ENCODE measurements at places on chromosomes 13 and 19.
A peak's percentile ranks its signal among the peaks of the same experiment; 100 is the strongest.

GRCh38 chr13:34078334-34078999 is 260.5 kb downstream of the RFC3 start:
- peak; percentile 5 for DNase-seq

DNA sequence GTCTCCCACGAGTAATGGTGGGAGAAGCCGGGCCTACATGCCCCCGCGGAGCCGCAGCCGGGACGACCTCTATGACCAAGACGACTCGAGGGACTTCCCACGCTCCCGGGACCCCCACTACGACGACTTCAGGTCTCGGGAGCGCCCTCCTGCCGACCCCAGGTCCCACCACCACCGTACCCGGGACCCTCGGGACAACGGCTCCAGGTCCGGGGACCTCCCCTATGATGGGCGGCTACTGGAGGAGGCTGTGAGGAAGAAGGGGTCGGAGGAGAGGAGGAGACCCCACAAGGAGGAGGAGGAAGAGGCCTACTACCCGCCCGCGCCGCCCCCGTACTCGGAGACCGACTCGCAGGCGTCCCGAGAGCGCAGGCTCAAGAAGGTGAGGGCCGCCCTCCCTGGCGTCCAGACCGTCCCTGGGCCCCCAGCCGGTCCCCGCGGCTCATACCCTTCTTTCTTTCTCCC is 1.4 kb upstream of the USF2 start:
- peak; percentile 3 for DNase-seq

GRCh38 chr19:31906111-31906871 is 439.1 kb upstream of the ZNF507 start:
- peak; percentile 47 for DNase-seq

GRCh38 chr13:34762312-34762711 is 179.8 kb upstream of the NBEA start:
- DNase-seq = peak; percentile 72

DNA sequence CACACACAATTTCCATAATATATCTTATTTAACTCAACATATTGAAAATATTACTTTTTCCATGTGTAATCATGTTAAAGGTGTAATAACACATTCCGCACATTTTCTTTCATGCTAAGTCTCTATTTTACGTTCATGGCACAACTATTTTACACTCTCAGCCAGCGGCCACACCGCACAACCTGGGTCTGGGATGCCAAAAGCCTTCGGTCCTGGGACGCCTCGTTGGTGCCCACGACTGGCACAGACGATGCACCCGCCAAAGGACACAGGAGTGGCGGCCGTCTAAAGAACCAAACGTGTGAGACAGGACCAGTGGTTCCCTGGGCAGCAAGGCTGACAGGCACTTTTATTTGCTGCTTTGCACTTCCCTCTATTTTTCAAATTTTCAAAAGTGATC is 10.0 kb upstream of the PROZ start:
- no peak for DNase-seq

DNA sequence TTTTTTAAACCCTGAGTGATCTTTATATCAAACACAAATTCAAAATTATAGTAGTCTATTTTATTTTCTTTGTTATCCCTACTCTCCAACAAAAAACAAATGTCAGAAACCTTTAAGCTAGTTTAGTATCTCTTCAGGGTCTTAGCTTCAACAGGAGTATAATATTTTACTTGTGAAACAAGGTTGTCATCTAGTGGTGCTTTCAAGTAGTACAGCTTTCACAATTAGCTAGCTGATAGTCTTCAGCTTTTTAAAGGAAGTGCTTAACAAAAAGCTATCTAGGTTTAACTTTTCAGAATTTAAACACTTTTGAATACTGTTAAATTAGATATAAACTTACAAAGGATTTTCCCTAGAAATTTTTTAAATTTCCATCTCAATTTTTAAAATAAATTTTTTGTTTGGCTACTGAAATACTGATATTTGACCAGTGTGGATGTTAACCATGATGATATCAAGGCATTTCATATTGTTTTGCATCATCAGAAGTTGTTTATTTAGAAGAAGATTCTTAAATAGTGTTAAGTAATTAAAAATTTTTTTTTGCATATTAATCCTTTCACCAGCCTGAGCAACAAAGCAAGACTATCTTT is 34.2 kb downstream of the TDRD3 start:
- peak; percentile 67 for DNase-seq

DNA sequence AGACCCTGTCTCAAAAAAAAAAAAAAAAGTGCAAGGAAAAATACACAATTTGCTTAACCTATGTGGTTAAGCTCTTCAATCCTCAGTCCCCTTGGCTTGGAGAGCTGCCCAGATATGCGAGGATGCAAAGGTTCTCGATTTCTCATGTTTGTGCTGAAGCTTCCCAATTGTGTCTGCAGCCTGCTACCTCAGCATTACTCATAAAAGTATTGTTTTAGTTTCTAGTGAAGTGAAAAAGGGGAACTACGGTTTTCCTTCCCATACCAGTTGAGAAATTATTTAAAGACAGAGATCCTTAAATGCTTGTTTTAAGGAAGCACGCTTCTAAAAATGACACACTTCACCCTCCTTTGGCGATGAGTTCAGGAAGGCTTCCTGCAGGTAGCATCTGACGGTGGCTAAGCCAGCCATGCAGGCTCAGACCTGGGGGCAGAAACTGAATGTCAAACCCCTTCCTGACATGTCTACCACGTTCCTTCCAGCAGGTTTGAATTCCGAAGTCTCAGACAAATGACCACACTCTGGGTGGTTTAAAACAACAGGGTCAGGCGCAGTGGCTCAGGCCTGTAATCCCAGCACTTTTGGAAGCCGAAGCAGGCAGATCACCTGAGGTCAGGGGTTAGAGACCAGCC is 47.9 kb downstream of the RUBCNL start:
- no peak for DNase-seq

- DNase-seq = no peak
Measured at GRCh38 chr13:99354371-99354951, 47.3 kb upstream of the GPR183 start.

DNA sequence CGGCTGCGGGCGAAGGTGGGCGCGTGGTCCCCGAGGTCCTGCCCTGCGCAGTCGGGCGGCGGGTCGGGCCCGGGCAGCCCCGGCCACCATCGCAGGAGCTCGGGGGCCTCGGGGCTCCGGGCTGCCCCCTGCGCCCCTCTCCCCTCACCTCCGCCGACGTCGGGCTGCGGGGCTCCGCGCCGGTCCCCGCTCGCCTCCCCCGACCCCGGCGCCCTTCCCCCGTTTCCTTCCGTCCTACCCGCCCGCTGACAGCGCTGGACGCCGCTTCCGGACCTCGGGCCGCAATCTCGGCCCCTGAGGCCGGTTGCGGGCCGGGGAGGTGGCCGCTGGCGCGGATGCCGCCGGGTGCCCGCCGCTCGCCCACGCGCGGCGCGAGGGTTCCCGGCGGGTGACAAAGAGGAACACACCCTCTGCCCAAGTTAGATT is 720 bp downstream of the FARP1 start:
- no peak for DNase-seq

GRCh38 chr19:45773384-45773783 is 4.3 kb upstream of the SIX5 start:
- DNase-seq = no peak

DNA sequence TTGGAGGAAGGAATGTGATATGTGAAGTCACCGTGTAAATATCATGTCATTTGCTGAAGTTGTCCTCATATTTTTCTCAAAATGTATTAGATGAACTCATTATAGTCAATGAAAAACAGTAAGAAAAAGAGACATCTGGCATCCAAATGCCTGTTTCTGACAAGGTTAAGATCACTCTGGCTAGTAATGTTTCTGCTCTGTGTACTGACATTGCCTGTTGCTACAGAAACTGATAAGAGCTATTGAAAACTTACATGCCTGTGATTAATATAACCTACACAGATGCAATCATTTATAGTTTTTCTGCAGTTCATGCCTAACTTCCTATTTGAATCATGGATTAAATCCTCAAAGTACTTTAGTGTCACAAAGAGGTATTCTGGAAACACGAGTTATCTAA is 249.8 kb downstream of the NBEA start:
- no peak for DNase-seq

- DNase-seq = peak; percentile 58
Measured at GRCh38 chr13:39455521-39456175, 147.3 kb downstream of the LHFPL6 start.

GRCh38 chr13:24627090-24627714 is 53.0 kb upstream of the ATP12A start:
- DNase-seq = no peak

GRCh38 chr19:952049-952679 is 26.3 kb downstream of the ARID3A start:
- DNase-seq = no peak

- peak; percentile 41 for DNase-seq
Measured at GRCh38 chr13:51733374-51734298, 70.3 kb downstream of the DHRS12 start.

- DNase-seq = peak; percentile 78
Measured at GRCh38 chr13:33281951-33282595, 3.5 kb downstream of the STARD13 start.

- DNase-seq = no peak
Measured at GRCh38 chr13:29131881-29132668, 311.9 kb downstream of the MTUS2 start.

DNA sequence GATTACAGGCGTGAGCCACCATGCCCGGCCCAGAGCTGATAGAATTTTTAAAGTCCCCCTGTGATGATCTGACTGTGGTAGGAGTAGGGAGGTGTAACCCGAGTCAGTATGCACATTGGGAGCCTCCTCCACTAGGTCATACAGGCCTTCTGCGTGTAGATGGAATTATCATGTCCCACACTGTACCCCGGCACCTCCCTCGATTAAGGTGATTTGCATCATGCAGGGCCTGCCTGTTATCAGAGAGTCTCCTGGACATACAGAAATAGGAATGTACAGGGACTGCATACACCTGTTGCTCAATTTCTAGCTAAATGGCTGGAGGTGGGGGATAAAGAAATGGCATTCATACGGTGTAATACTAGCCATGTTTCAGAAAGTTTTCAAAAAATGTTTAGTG is 922 bp upstream of the ERVK3-1 start:
- DNase-seq = no peak

GRCh38 chr13:53507741-53508140 is 479.1 kb downstream of the OLFM4 start:
- no peak for DNase-seq

DNA sequence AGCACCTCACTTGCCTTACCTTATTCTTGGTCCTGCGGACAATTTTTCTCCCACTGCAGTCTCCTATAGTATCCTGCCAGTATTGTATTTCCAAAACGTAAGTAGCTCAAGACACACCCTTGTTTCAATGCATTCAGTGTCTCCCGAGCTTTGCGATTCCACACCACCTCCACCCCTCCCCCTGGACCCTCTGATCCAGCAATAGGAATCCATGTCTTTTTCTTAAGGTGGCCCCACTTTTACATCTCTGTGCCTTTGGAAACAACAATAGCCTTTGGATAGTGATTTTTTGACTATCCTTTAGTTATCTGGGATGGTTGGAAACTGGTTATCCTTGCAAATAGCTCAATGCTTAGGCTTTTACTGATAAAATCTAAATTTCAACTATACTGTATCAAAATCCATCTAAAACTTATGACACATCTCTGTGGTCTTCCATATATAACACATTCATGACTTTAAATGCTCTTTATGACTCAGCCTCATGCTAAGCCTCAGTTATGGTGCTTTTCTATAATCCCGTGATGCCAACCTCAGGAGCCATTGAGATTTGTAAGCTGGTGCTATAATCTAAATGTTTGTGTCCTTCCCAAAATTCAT is 27.1 kb downstream of the FAM216B start:
- DNase-seq = peak; percentile 14

- no peak for DNase-seq
Measured at GRCh38 chr13:43880926-43881325, 1.2 kb downstream of the LACC1 start.

DNA sequence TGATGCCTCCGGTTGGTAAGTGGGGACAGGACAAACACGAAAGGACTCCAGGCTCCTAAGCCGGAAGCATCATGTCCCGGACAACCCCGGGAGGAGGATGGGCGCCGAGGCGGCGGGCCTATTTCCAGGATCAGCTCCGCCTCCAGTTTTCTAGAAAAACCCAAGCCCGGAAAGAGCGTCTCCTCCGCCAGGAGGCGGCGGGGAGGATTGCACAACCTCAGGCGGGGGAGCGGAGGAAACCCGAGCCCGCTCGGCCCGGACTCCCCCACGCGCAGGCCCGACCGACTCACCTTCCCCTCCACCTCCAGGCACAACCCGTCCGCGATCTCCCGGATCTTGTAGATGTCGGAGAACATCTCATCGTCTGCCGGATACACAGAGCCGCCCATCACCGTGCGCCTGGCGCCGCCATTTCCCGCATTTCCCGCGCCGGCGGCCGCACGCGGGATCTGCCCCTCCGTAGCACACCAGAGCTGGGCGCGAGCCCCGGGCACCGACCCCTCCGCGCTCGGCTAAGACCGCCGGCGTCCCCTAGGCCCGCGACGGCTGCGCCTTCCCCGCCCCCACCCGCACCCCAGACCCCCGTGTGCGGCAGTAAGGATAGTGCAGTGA is 455 bp downstream of the TPT1 start:
- DNase-seq = peak; percentile 94

DNA sequence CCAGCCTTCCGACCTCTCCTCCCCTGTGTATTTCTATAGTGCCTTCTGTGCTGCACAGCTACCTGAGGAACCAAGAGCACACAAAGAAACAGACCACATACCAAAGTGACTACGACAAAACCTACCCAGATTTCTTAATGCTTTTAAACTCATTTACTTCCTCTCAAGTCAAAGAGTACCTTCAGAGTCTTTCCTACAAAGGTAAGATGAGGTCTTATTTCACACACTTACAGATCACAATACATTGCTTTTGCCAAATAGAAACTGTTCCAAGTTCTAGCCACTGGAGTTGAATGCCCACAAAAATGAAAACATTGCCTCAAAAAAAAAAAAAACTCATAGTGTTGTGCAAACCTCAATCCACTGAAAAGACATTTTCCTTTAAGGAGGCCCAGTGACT is 36.4 kb downstream of the TEX26 start:
- peak; percentile 64 for DNase-seq

DNA sequence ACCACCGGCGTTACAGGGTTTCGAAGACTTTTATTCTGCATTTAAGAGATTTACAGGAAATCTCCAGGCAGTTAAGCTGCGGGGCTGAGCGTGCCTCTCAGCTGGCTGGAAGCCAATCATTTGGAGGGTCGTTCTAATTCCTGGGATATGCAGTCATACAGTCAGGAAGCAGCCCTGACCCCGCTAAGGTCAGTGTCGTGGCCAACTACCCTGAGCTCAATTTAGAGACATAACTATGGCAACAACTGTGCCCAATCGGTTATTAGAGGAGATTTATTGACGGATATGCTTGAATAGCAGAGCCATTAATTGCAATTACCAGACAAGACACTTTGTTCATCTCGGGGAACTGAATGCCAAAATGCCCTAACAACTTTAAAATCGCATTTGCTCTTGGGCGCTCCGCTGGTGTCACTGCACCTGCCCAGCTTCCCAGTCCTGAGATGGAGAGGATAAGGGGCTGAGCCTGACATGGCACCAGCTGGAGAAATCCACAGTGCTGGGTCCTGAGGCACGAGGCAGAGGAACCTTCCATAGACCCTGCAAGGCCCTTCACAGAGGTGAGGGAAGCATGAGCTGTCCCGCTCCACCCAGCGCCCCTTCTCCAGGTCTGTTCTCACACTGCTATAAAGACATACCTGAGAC is 15.1 kb upstream of the ZNF507 start:
- no peak for DNase-seq

GRCh38 chr19:13652810-13653590 is 111.3 kb upstream of the MRI1 start:
- DNase-seq = no peak

GRCh38 chr13:98471934-98472333 is 105.0 kb downstream of the STK24 start:
- DNase-seq = no peak
